Lower leg skin (tissue), 4 donors: ENCODE measurements at places on chromosomes 2 and 18.
A peak's percentile ranks its signal among the peaks of the same experiment; 100 is the strongest.

DNA sequence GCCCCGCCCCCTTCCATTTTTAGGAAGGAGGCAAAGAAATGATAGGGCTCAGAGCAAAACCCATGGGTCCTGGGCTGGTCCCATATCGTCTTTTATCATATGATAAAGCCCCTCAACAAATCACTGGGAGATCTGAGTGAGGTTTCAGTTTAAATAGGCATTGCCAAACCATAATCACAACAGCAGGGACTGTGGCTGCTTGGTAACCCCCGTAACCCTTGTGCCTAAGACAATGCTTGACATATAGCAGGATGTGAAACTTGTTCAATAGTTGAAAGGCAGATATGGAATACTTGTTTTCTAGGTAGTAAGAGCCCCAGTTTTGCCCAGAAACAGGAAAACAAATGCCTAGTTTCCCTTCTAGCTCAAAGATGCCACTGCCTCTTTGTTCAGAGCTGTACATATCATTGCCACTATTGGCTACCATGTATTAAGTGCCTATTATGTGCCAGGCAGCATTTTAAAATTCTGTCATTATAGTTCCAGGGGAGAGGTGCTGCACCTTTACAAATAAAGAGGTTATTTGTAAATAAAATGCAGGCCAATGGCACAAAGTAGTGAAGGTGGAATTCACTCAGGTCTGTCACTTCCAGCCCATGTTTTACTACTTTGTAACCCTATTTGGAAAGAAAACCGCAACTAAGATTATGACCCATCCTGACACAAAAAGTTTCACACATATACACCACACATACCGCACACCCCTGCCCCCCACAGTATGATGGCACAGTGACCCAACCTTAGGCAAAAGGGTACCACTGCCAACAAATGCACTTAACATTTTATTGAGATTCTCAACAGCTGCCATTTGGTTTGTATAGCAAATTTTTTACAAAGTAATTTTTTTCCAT lies 14.2 kb downstream of the NAGK start:
- DNase-seq = no peak

DNA sequence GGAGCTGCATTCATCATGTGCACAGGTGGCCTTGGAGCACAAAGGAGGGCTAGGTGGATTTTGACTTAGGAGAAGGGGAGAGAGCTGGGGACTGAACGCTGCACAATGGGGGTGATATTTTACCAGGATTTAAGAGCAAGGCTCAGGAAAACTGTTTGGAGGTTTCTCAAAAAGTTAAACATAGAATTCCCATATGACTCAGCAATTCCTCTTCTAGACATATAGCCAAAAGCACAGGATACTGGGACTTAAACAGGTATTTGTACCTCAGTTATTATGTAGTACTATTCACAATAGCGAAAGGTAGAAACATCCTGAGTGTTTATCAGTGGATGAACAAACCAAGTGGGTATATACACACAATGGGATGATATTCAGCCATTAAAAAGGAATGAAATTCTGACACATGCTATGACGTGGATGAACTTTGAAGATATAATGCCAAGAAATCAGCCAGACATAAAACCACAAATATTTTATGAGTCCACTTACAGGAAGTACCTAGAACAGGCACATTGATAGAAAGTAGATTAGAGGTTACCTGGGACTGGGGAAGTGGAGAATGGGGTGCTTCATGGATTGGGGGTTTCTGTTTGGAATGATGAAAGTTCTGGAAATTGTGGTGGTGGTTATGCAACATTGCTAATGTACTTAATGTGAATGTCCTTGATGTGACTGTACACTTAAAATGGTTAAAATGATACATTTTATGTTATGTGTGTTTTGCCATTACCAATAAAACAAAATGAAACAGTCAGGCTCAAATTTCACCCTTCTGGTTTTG lies 216.9 kb downstream of the HAUS1 start:
- DNase-seq = no peak

DNA sequence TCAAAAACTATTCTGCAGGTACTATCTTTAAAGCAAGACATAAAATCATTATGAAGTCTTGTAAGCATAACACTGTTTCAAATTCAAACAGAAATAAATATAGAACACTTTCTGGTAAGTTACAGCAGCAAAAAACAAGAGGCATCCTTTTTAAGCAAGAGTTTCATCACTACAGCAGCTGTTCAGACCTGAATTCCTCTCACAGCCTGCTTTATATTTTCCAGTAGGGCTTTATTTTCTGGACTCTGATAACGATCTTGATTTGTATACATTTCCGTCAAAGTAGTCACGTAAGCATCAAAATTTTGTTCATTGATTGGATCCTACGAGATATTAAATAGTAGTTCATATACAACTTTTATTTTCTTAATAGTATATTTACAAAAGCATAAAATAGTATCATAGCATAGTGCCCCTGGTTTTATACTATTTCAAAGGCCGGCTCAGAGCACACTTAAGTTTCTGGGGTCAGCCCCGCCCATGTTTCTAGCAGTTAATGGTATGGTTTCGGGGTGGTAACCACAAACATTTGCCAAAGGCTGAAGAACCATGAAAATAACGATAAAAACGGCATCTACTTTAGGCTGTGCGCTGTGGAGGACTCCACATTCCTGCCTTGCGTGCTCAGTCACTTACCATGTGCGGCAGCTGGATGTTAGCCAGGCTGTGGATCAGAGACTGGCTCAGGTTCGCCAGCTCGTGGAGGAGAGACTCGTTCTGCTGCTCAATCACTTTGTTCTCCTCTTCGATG lies 47.5 kb upstream of the PXDN start:
- peak; percentile 31 for DNase-seq

GRCh38 chr18:69261406-69261805 lies 139.3 kb upstream of the DOK6 start:
- DNase-seq = no peak
